ENCODE measurements at places on chromosomes 1 and 21.

GRCh38 chr1:24545662-24546061, 10.2 kb upstream of the NCMAP start:
- no peak for DNase-seq

DNA sequence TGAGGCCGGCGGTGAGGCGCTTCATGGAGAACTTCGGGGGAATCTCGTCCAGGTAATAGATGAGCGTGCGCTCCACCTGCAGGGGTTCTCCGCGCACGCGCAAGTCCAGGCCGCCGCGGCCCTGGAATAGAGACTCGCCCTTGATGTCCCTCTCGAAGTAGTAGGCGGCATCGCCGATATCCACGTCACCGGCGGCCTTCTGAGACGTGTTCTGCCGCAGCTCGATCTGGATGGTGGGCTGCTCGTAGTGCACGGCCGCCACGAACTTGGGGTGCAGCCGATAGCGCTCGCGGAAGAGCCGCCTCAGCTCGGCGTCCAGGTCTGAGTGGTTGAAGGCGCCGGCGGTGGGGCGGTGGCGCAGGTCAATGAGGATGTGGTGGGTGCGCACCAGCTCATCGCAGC, 726 bp downstream of the TACSTD2 start:
- DNase-seq: no peak

- no peak for DNase-seq
These were observed 7.8 kb upstream of the CHI3L2 start for GRCh38 chr1:111219557-111220286.

DNA sequence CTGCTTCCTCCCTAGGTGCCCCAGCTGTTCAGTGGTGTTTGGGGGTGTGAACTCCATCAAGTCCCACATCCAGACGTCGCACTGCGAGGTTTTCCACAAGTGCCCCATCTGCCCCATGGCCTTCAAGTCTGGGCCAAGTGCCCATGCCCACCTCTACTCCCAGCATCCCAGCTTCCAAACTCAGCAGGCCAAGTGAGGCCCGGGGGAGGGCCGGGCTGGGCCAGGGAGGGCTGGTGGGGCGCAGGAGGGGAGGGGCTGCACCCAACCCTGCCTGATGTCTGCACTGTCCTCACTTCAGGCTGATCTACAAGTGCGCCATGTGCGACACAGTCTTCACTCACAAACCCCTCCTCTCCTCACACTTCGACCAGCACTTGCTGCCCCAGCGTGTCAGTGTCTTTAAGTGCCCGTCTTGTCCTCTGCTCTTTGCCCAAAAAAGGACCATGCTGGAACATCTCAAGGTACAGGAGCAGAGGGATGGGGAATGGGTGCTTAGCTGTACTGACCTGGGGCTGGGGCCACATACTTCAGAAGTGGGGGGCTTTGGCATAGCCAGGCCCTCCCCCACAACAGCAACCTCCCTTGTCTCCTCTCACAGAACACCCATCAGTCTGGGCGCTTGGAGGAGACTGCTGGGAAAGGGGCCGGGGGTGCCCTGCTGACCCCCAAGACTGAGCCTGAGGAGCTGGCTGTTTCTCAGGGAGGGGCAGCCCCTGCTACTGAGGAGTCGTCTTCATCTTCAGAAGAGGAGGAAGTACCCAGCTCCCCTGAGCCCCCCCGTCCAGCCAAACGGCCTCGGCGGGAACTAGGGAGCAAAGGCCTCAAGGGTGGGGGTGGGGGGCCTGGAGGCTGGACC, 7.2 kb downstream of the ZNF687 start:
- DNase-seq: no peak

DNA sequence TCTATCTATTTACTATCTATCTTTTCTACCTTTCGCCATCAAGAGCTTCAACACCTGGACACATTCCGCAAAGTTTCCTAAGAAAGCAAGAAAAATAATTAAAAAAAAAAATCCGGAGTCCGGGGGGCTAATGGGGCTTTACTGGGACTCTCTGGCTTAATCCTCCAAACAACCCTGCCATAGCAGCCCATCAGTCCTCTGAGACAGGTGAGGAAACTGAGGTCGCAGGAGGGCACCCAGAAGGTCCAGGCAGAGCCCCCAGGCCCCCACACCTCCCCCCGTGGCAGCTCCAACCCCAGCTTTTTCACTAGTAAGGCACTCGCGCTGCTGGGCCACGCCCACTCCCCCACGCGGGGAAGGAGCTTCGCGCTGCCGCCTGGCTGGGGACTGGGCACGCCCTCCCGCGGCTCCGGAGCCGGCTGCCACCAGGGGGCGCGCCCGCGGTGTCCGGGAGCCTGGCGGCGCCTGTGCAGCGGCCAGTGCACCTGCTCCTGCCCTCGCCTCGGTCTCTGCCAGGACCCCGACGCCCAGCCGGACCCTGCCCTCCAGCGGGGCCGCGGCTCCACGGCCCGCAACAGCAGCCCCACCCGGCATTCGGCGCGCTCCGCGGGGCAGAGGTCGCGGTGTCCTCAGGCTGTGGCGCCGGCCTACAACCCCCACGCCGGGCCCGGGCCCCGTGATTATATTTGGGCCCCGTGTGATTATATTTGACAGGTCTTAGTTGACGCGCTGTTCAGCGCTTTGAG, 54.1 kb upstream of the SAMD11 start:
- DNase-seq: peak; percentile 58

GRCh38 chr1:207361889-207362288, 40.4 kb downstream of the CD55 start:
- no peak for DNase-seq

DNA sequence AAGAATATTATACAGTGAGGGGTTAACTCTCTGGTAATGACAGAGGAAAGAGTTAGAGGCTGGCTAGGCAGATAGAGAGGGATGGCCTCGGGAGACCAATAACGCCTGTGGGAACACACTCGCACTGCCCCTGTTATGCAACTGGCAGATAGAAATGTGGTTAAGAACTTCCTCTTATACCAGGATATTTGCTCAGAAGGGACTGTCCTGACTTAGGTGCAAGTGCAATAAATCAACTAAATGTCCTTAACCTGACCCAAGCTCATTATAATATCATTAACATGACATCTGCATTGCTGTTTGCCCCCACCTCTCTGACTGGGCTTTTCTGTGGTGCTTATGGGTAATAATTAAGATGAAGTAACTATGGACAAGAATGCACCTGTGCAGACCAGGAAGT, 1518.0 kb downstream of the NCAM2 start:
- no peak for DNase-seq

- no peak for DNase-seq
These were observed 257.2 kb downstream of the LRRC7 start for GRCh38 chr1:69824932-69825331.

DNA sequence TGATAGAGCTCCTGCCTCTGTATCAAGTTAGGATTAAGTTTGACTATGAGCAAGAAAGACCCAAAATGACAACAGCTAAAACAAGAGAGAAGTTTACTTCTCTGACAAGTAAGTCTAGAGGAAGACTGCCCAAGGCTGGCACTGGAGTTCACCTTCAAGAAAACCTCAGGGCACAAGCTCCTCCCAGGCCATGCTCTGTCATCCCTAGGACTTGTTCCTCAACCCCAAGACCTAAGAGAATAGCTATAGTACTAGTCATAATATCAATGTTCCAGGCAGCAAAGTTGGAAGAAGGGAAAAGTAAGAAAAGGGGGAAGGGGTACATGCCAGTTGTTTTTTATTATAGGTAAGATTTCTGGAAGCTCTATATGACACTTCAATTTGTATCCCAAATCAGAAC, 26.4 kb upstream of the DARS2 start:
- no peak for DNase-seq

GRCh38 chr1:71350805-71351204, 270.0 kb upstream of the ZRANB2 start:
- DNase-seq: no peak

DNA sequence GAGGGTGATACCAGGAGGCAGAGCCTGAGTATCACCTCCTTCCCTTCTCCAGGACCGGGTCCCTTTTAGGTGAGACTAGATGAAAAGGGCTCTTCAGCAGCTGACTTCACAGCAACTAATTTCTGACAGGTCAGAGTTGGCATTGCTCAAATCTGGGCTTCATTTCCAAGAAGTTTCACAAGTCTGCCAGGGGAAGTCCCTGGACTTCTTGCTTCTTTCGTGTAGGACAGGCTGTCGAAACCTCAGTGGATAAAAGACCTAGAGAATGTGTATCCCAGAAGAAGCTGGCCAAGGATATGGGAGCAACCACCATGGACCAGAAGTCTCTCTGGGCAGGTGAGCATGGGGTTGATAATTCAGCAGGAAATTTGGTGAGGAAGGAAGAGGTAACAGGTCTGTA, at the start of gene CHI3L2:
TSS of gene CHI3L2 (plus strand) at position 280 of the 400 bp plus-strand sequence. CDS start at position 297, 17 bp downstream.
- DNase-seq: no peak

DNA sequence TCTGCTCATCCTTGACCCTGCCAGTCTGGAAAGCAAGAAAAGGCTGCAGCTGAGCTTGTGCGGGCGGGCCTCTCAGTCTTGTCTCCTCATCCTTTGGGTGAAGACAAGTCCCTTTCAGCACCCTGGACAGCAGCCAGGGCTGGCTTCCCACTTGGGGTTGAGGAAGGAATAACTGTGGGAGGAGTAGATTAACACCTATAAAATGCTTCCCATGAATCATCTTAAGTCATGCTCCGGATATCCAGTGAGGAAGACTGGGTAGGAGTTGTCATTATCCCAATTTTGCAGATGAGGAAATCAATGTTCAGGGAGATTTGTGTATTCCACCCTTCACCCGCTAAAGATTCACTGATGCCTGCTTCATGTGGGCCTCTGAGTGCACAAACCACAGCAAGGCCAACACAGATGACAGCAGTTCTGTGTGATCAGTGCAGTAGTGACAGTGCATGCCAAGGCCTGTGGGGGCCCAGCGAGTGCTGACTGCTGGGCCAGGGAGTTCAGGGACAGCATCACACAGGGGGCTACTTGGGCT, 20.1 kb upstream of the COL16A1 start:
- DNase-seq: no peak

GRCh38 chr1:93980320-93981273, 71.4 kb upstream of the GCLM start:
- DNase-seq: no peak

- DNase-seq: no peak
These were observed 22.5 kb upstream of the C1QA start for GRCh38 chr1:22613951-22614350.

DNA sequence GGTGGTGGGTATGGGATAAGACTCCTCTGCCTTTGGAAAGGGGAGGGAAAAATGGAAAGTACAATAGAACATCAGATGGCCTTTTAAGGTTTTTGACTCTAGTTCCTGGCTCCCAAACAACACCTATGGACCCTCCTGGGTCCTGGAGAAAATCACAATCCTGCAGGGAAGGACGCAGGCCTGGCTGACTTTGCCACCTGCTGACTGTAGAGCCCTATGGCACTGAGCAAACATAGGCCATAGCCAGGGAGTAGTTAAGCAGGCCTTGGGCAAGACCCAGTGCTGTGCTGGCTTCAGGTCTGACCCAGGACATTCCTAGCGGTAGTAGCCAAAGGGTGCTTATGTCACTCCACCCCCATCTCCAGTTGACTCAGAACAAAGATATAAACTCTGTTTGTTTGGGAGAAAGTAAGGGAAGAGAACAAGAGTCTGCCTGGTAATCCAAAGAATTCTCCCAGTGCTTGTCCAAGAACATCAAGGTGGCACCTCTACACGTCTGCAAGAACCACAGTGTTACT, 149.0 kb downstream of the SLC44A5 start:
- no peak for DNase-seq

- no peak for DNase-seq
These were observed 376 bp downstream of the SF3A3 start for GRCh38 chr1:37989361-37989930.

DNA sequence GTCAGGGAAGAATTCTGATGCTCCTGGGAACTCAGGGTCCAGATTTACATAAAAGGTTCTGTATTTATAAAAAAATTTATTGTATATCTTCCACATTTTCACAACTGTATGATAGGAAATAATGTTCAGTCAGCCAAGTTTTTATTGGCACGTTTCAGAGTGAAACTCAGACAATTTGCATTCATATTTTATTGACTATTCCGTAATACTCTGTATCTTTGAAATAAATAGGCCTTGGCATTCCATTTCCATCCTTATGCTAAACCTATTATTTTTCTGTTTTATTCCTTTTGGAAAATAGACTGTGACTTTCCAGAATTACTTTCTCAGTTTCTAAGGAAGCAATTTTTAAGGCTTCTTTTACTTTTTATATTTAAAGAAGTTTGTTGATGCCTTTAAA, 329.0 kb downstream of the OLFM3 start:
- DNase-seq: no peak

DNA sequence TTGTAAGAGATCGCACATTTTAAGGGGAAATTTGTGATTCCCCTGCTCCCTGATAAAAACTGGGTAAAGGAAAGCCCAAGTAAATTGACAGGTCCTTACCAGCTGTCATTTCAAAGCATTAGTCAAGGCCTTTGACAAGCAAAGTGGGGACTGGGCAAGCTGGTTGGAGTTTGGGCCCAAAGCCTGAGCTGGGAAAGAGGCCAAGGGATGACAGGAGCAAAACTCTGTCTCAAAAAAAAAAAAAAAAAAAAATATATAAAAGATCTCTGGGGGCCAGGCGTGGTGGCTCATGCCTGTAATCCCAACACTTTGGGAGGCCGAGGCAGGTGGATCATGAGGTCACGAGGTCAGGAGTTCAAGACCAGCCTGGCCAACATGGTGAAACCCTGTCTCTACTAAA, 36.9 kb downstream of the SLC2A1 start:
- no peak for DNase-seq

DNA sequence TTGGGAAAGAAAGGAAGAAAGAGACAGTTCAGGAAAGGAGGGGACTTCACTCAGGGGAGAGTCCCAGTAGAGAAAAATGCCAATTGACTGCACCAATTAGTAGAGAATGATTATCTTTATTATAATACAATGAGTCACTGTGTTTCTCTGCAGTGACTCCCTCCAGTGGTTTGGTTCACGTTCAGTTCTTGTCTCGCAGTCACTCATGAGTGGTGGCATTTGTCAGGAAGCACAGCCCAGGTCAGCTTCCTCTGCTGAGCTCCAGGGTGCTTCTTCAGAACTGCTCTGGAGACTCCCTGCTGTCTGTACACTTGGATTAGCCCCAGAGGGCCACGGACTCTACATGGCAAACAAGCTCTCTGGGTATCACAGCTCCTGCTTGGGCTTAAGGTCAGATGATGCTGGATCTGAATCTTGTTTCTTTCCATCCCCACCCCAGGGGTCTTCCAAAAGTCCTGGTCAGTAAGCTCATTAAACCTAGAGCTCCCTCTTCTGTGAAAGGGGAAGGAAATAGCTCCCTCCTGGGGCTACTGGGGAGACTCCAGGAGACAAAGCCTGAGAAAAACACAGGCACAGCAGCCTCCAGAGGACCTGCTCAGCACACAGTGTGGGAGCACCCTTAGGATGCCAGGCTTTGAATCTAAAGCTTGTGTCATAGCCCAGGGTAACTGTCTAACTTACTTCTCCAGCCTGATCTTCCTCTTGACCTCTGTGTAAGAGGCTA, 619.0 kb downstream of the AJAP1 start:
- DNase-seq: no peak

- DNase-seq: no peak
These were observed 199.4 kb upstream of the HMCN1 start for GRCh38 chr1:185534801-185535200.

GRCh38 chr21:34367320-34367935, 3.6 kb downstream of the KCNE2 start:
- no peak for DNase-seq

Measured in stimulated activated CD8-positive, alpha-beta memory T cell treated with anti-CD3 and anti-CD28 coated beads, Interleukin-7, amount 100 ng/mL, for 24 hours (primary cell).